ENCODE measurements at places on chromosomes 1 and 21.

- DNase-seq = no peak
Observed at GRCh38 chr1:154263465-154264332, 8.7 kb upstream of the HAX1 start.

DNA sequence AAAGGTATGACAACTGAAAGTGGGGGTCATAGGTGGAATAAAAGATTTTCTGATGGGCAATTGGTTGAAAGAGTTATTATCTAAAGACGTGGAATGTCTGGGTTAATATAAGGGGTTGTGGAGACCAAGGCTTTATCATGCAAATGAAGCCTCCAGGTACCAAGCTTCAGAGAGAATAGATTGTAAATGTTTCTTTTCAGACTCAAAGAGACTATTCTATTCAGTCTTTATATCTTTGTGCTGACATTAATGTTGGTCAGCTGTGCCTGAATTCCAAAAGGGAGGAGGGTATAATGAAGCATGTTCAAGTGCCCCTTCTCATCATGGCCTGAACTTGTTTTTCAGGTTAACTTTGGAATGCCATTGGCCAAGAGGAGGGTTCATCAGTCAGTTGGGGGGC lies 145.3 kb downstream of the SETD4 start:
- no peak for DNase-seq

DNA sequence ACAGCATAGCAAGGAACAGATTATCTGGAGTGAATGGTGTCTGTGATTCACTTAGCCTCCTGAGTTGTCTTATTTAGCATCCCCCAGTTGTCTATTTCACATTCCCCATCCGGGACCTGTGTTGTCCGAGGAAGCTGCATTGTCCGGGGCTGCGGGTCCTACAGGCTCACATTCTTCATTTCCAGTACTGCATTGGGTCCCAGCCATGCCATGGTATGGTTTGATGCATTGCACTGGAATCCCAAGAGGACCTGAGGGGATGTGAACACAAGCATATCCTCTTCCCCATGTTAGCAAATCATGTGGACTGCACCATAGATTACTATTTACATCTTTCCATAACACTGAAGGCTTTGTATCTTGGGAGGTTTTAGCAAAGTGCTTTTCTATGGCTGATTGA lies 48.2 kb upstream of the PRELP start:
- no peak for DNase-seq

- DNase-seq = no peak
Observed at GRCh38 chr1:90176530-90176929, 181.6 kb downstream of the ZNF326 start.

DNA sequence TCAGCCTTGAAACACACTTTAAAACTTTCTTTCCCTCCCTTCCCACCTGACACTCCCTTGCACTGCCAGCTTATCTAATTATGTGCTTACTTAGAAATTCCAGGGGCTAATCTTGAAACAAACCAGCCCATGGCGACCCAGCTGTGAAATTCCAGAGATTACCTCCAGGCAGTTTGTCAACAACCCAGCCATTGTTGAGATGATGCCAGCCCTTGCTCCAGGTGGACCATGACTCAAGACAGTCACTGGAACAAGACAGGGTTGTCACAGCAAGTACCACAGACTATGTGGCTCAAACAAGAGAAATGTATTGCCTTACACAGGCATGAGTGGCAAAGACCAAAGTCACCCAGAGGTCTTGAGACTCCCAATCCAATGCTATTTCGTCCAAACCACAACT lies 7.9 kb downstream of the FYB2 start:
- no peak for DNase-seq

- no peak for DNase-seq
Observed at GRCh38 chr1:1948783-1949182, 29.7 kb upstream of the TMEM52 start.

- no peak for DNase-seq
Observed at GRCh38 chr1:211885747-211886522, 55.4 kb upstream of the LPGAT1 start.

- no peak for DNase-seq
Observed at GRCh38 chr1:19045898-19046880, 89.7 kb upstream of the IFFO2 start.

GRCh38 chr1:151816548-151817352 lies 11.5 kb upstream of the LINGO4 start:
- no peak for DNase-seq

- no peak for DNase-seq
Observed at GRCh38 chr1:200015811-200016210, 11.7 kb upstream of the NR5A2 start.

- no peak for DNase-seq
Observed at GRCh38 chr1:71046891-71047634, 553 bp downstream of the PTGER3 start.

- DNase-seq = no peak
Observed at GRCh38 chr1:58830291-58830690, 46.4 kb upstream of the JUN start.

DNA sequence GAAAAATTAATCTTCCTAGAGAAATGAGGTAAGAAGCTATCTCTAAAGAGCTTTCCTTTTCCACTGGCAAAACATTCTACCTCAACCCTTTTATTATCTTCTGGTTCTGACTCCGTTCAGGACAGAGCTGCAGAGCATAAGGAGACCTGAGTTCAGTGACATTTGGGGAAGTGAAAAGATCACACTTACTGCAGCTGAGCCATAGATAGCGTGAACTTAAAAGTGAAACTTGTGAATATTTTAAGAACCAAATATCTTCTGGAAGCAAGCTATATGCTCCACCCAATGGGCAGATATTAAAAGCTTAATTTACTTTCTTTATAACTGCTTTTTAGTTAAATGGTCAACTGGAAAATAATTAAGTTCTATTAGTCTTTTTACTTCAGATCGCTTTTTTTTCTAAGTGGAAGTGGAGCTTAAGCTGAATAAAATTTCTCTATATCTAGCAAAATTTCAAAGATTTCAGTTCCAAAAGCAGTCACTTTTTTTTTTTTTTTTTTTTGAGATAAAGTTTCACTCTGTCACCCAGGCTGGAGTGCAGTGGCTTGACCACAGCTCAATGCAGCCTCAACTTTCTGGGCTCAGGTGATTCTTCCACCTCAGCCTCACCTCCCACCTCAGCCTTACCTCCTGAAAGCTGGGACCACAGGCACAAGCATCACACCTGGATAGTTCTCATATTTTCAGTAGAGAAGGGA lies 11.9 kb downstream of the PTPN22 start:
- no peak for DNase-seq

- no peak for DNase-seq
Observed at GRCh38 chr21:33211732-33212131, 18.0 kb upstream of the IFNAR2 start.

GRCh38 chr1:167086033-167086432 lies 4.1 kb downstream of the GPA33 start:
- DNase-seq = no peak

DNA sequence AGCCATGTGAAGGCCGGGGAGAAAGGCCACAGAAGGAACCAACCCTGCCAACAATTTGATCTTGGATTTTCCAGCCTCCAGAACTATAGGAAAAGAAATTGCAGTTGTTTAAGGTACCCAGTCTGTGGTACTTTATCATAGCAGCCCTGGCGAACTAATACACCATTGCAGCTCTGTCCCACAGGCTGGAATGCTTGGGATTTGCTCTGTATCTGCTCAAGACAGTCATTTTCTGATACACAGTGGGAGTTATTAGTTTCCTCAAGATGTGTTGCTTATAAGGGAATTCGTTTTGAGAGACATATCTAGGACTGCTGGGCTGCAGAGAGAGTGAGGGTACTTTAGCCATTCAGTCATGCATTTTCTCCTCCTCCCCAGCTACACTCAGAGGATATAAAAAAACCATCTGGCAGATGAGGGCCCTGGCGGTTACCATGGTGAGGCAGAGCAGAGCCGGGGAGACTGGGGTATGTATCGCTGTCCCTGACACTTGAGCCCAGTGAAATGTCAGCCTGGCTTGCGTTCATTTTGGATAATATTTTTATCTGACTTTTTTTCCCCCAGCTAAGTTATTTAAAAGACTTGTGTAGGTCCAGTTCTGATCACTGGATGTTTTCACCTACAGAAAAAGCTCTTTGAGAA lies 104.6 kb downstream of the DIRAS3 start:
- DNase-seq = peak; percentile 94

DNA sequence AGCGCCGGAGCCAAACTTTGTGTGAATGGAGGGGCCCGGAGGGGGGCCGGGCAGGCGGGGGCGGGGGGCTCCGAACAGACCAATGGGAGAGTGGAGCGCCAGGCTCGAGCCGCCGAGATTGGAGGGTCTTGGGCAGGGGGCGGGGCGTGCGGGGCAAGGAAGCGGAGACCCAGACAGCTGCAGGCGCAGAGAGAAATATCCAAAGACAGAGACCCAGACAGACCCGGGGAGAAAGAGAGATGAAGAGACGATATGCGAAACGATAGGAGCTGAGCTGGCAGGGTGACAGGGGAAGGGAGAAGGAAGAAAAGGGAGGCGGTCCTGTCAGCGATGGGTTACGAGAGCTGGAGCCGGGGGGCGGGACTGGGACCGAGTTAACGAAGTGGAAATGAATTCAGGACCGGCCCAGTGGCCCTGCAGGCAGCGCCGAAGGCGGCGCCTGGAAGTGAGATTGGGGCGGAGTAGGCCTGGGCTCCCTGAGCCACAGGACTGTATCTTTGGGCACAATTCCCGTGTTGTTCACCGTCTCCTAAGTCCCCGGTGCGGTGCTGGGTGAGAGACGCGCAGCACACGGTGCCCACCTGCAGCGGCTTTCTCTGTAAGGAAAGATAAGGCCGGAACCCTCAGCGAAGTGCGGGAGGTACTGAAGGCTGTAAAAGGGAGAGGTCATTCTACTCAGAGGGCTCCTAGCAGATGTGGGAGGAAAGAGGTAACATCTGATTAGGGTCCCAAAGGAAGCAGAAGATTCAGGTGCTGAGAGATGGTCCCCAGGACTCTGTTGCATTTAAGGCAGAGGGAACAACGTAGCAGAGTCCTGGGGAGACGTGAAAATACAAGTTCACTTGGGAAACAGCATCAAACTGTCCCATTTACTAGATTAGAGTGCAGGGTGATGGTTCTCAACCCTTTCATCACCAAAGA lies 543 bp upstream of the KCNJ10 start:
- peak; percentile 56 for DNase-seq

DNA sequence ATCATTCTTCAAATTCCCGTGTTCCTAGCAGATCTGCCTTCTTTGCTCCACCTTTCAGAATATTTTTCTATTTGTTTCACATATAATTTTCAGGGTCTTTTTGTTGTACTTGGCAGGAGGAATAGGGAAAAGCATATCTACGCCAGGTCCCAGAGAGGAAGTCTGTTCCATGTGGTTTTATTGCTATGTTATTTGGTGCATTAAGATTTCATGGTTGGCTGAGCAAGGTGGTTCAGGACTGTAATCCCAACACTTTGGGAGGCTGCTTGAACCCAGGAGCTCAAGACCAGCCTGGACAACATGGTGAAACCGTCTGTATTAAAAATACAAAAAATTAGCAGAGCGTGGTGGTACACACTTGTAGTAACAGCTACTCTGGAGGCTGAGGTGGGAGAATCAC lies 36.1 kb downstream of the COL6A1 start:
- DNase-seq = no peak

DNA sequence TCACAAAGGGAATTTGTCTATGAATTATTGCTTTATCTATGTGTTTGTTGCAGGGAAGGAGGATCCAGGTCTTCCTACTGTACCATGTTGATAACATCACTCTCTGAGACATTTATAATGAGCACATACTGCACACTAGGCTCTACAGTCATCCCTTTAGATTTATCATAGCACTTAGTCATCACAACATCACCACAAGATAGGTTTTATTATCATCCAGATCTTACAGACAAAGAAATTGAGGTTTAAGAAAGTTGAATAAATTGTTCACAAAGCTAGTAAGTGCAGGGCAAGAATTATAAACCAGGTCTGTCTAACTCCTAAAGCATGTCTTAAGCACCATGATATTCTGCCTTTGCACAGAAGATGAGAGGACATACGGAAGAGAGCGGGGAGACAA lies 121.1 kb upstream of the ST6GALNAC5 start:
- no peak for DNase-seq

- no peak for DNase-seq
Observed at GRCh38 chr21:36695671-36696389, 3.1 kb upstream of the SIM2 start.

- DNase-seq = no peak
Observed at GRCh38 chr1:62356257-62356835, 37.1 kb upstream of the KANK4 start.

DNA sequence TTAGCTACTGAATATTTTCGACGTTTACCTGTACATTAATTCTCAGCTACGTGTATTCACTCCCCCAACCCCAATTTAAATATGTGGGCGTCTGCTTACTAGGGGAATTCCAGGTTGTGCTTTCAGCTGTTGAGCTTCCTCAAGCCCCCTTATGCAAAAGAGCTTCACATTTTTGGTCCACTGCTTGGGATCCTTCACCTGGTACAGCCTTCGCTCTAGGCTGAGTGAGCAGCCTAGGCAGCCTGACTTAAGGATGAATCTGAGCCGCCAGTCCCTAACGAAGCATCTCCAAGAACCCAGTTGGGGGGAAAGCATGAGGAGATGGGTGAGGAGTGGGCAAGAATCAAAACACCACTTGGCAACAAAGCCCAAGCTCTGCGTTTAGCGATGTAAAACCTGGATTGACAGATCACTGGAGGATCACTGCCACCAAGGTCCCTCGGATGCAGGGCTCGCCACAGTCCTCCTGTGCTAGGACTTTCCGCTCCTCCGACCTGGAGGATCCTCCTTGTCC lies 674 bp downstream of the BCL10 start:
- DNase-seq = peak; percentile 62

- DNase-seq = no peak
Observed at GRCh38 chr1:150299716-150300115, 6.1 kb downstream of the MRPS21 start.

- DNase-seq = no peak
Observed at GRCh38 chr1:168792592-168793125, 63.7 kb upstream of the DPT start.
